ENCODE measurements at places on chromosomes 2 and 18.

- no peak for DNase-seq
Measured at GRCh38 chr2:167814881-167815718, 432.3 kb downstream of the STK39 start.

DNA sequence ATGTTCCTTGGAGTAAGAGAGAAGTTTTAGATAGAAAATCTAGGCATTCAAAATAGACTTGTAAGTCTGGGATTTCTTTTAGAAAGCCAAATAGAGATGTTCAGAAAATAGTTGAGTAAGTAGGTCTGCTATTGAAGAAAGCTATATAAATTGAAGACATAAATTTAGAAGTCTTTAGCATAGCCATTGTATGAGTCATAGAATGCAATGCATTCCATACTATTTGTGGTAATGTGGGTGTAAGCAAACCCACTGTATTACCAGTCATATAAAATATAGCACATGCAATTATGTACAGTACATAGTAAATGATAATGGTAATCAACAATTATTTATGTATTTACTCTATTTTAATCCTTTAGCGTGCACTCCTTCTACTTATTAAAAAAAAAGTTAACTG, 14.1 kb downstream of the MC4R start:
- DNase-seq = no peak

- DNase-seq = no peak
Measured at GRCh38 chr2:144546933-144547332, 27.0 kb upstream of the ZEB2 start.

GRCh38 chr18:58344861-58345463, 283.9 kb downstream of the ALPK2 start:
- no peak for DNase-seq

DNA sequence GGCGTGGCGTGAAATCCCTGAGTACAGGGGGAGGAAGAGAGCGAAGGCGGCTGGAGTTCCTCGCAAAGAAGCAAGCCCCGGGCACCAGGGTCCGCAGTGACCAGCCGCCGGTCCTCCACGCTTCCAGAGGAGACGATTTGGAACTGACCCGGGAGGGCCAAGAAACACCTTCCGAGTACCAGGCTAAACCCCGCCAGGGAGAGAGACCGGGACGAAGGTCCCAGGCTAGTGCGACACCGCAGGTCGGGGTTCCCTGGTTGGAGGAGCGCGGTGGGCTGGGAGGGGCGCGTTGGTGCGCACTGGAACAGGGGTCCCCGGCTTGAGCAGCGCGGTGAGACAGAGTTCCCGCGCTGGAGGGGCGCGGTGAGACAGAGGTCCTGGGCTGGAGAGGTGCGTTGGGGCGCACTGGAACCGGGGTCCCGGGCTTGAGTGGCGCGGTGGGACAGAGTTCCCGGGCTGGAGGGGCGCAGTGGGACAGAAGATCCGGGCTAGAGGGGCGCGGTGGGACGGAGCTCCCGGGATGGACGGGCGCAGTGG, 901 bp downstream of the WDFY1 start:
- DNase-seq = no peak

DNA sequence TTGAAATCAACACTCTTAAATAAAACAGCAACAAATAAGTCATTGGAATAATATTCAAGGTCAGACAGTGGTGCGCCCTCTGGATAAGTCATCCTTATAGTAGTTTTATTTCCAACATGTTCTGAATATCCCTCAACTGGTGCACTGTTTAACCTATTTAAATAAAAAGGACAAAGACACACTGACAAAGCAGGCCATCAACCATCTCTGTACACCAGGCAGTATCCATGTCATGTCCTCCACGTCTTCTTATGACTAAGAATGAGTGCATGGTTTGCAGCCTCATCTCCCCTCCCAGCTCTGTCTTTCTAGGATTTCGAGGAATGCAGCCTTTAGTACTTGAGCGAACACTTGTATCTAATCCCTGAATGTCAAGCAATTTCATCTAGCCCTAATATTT, 42.4 kb downstream of the ST3GAL5 start:
- DNase-seq = no peak

GRCh38 chr2:148602885-148603561, 41.5 kb upstream of the EPC2 start:
- DNase-seq = no peak

DNA sequence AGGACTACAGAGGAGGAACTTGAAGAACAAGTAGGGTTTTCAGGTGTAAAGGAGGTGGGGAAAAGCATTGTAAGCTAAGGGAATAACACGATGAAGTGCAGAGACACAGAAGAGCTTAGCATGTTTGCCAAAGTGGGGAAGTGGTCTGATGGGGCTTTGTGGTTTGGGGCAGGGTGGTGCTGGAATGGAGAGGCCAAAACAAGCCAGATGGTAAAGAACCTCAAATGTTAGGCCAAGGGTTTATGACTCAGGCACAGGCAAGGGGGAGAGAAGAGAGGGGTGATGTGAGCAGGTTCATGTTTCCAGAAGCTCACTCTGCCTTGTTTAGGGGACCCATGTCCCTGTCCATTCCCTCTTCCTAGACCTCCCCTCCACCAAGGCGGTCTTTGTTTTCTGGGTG, 104.5 kb upstream of the YWHAQ start:
- no peak for DNase-seq

DNA sequence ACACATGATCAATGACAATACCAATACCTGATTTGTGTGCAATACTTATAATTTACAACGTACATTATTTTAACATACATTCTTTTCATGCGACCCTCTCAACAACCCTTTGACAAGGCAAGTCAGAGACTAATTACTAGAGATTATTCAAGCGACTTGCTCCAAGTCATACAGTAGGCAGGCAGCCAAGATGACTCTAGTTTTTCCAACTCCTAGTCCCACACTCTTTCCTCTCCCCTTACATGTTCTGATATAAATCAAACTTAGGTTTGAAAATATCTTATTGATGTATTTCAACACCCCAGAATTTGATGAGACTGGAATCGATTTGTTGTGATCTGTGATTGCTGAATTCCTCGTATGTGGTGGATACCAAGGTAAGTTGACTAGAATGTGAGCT, 8.0 kb upstream of the CYP27C1 start:
- DNase-seq = no peak

GRCh38 chr2:234331566-234331965, 165.3 kb downstream of the ARL4C start:
- no peak for DNase-seq

GRCh38 chr2:217899231-217900009, 103.4 kb downstream of the TNS1 start:
- DNase-seq = no peak

DNA sequence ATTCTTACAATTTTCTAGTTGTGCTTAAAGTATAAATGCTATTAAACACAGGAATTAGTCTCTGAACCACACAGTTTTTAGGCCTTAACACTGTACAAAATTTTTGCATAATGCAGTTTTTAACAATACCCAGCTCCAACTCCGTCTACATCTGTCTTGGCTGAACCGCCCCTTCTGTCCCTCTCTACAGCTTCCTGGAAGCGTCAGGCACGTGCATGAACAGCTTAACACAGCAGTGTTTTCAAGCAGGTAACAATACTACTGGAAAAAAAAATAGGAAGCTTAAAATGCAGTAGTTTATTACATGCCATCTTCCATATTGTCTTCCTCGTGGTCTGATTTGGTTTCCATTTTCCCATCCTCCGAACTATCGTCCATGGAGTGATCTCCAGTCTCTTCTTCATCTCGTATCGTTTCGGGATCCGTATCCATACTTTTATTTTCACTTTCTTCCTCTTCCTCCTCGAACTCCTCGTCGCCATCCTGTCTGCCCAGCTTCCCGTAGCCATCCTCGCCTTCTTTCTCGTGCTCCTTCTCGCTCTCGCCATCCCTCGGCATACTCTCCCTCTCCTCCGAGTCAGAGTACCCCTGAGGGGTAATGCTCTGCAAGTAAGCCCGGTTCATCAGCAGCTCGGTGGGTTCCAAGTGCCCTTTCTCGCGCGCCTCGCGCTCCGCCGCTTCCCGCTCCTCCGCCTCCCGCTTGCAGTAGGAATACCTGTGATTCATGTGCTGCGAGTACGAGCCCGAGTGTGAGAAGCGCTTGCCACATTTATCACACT, 130.6 kb downstream of the ZEB2 start:
- DNase-seq = no peak

DNA sequence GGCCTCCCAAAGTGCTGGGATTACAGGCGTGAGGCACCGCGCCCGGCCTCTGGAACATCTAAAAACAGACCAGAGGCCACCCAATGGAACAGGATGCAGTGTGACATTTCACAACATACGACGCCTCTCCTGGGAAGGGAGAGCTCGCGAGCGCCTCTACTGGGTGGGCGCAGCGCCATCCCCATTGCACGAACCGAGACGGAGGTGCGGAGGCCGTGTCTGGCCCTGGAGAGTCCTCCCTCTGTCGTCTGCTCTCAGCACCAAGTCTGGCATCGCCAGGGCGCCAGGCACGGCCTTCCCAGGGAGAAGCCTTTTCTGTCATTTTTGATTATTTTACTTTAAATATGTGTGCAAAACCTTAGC, 9.4 kb upstream of the GBX2 start:
- no peak for DNase-seq
